ENCODE measurements at places on chromosomes 2 and 18.

GRCh38 chr2:52897511-52898044 is 870.0 kb upstream of the CHAC2 start:
- no peak for DNase-seq

- no peak for DNase-seq
These were observed at the start of gene ERBB4 for GRCh38 chr2:212538305-212539071. TSS of gene ERBB4 (minus strand) at chr2:212538802. CDS start at chr2:212538530, 272 bp downstream.

GRCh38 chr2:124763611-124764010 is 738.5 kb downstream of the CNTNAP5 start:
- DNase-seq, result no peak

- DNase-seq, result no peak
These were observed 18.5 kb downstream of the NEURL3 start for GRCh38 chr2:96486696-96487095.

- DNase-seq, result no peak
These were observed 53.8 kb upstream of the RBM44 start for GRCh38 chr2:237744613-237745249.

GRCh38 chr2:40204268-40204667 is 247.6 kb downstream of the SLC8A1 start:
- no peak for DNase-seq

Data from RCC 7860 (cell line).